Smooth muscle cell of the coronary artery (primary cell): ENCODE measurements at places on chromosomes 5 and 9. TPM values are rescaled to one million over a fixed set of nuclear protein-coding genes. Genes with fewer than 3 reads are reported as not detected.

PURA gene
- total RNA-seq: 21.7 and 45.7 TPM in 2 replicates

IRX2 gene
- total RNA-seq: 0.45 and 1.9 TPM in 2 replicates

ANXA2R gene
- 1.4 and 2.0 TPM in 2 replicates for total RNA-seq

REEP2 gene
- 13.6 and 18.3 TPM in 2 replicates for total RNA-seq

PCDHGA3 gene
- total RNA-seq: 0.23 and 0.98 TPM in 2 replicates
